ENCODE measurements at places on chromosomes 2 and 18. TPM values are rescaled to one million over a fixed set of nuclear protein-coding genes. Genes with fewer than 3 reads are reported as not detected.

GRCh38 chr18:35164133-35164532 lies 76.7 kb upstream of the ZNF397 start:
- DNase-seq, result no peak

DNA sequence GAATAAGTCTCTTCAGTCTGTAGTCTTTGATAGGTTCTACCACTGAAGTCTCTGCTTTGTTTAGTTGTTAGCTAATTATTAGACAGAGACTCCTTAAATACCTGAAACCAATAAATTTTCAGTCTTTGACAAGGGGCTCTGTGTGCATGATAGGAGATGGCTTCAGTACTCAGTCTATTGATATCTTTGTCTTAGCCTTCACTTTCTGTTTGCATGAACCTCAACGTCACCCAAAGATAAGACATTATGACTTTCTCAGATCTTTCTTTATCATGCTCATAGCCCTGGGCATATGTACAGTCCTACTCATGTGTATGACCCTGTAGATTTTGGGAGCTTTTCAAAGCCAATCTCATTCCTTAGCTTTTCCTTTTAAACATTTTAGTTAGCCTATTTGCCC lies 183.5 kb upstream of the GCFC2 start:
- no peak for DNase-seq

- DNase-seq, result peak; percentile 94
Observed at GRCh38 chr2:43995733-43996533, at the start of gene LRPPRC. LRPPRC (minus strand) TSS chr2:43995989; CDS start chr2:43995947, 42 bp downstream.

DNA sequence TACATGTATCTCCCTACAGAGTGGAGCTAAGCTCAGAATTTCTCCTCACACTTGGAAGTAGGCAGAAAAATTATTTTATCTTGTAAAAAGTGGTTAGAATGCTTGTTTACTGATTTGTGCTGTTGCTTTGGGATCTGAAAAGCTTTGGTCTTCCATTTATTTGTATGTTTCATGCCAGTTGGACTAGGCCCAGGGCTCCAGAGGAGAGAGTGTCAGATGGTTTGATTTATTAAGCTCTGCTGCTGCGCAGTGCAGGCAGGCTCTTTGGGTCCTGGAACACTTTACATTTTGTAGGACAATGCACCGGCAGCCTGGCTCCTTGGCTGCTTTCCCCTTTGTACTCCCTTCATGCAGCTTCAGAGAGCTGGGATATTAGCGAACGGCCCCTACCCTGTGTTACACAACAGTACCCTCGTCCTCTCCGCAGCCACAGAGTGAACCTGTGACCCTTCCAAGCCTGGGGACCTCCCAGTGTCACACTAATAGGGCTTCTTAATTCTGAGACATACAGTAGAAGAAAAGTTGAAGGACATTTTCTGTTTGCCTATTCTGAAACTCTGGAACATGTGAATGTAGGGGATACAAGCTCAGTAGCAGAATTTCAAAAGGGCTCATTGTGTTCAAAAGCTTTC lies 56.7 kb upstream of the EML6 start:
- DNase-seq, result peak; percentile 16

GRCh38 chr2:21034156-21034971 lies 9.5 kb downstream of the APOB start:
- no peak for DNase-seq

MEP1B gene
- not detected for total RNA-seq

TGFBRAP1 gene
- total RNA-seq, result 15.7 TPM

GRCh38 chr18:57073501-57074187 lies 73.2 kb upstream of the BOD1L2 start:
- DNase-seq, result no peak

ARHGAP15 gene
- total RNA-seq, result not detected

MC4R gene
- not detected for total RNA-seq

DNA sequence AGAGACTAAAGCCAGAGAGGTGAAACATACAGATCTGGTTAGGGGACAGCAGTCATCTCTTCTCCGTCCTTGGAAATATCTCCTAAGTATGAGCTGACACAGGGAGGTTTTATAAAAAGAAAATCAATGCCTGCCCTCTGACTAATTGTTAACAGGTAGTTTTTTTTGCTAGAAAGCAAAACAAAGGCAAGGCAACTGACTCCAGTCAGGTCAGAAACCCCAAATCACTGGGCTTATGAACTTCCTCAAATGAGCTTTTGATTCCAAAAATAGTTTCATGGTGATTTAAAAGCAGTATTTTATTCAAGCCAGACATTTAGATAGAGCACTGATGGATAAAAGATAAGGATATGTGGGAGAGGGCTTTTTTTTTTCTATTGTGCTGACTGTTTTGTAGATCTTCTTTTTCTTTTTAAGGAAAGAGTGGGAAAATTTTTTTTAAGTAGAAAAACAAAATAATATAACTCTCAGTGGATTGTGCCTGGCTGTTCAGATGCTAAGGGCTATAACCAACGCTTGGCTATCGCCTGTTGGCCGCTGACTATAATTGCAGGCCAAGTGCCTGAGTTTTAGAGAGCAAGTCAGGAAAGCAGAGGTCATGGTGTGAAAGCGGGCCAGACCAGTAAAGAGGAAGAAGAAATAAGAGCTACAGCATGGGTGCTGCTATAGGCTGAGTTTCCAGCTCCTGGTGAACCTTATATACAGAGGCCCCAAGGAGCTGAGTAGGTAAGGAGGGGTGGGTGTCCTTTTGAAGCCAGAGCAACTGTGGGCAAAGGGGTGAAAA lies 44.9 kb downstream of the MRPL35 start:
- no peak for DNase-seq

PROKR1 gene
- not detected for total RNA-seq

GRCh38 chr18:23424616-23425015 lies 28.5 kb upstream of the RIOK3 start:
- DNase-seq, result no peak

DNA sequence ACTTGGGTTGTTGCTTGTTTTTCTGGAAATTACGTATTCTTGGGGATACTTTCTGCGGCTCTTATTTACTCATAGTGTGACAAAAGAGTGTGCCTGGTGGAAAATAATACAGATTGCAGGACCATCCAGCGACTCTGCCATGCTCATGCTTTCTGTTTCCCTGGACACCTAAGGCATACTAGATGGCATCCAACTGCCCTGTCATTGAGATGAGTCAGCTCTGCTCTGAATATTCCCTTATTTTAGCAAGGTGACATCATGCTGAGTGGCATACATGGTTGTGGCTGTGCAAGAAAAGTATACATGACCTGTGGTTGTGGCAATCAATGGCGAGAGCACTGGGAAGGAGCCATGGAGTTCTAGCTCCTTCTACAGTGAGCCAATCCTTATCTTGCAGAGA lies 471.0 kb downstream of the TMEM182 start:
- DNase-seq, result no peak

ADCYAP1 gene
- 2.8 TPM for total RNA-seq

DLX1 gene
- 5.7 TPM for total RNA-seq

- no peak for DNase-seq
Observed at GRCh38 chr2:189305291-189305943, 125.9 kb upstream of the COL5A2 start.

DCC gene
- total RNA-seq, result not detected

DNA sequence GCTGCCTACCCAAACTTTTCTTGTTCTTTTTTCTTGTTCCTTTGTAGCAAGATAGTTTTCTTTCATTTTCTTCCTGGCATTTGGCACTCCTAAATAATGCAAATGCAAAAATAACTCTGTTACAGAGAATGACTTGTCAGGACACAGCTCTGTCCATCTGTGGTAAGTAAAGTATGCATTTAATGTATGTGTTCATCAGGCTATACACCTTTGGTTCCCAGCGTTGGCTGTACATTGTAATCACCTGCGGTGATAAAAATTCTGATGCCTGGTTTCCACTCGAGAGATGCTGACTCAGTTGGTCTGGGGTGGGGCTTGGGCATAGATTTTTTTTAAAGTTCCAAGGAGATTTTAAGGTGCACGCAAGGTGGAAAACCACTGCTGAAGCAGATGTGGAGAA lies at the start of gene SERPINB13:
Gene SERPINB13 (plus strand): TSS at position 378 of the 400 bp plus-strand sequence. CDS start 1,325 bp downstream, outside the sequence.
- no peak for DNase-seq

GPBAR1 gene
- not detected for total RNA-seq

GRCh38 chr2:149029307-149029965 lies 9.1 kb upstream of the LYPD6B start:
- no peak for DNase-seq

LMAN2L gene
- total RNA-seq, result 32.0 TPM

GRCh38 chr2:196239622-196240587 lies 68.5 kb upstream of the STK17B start:
- peak; percentile 47 for DNase-seq

DNA sequence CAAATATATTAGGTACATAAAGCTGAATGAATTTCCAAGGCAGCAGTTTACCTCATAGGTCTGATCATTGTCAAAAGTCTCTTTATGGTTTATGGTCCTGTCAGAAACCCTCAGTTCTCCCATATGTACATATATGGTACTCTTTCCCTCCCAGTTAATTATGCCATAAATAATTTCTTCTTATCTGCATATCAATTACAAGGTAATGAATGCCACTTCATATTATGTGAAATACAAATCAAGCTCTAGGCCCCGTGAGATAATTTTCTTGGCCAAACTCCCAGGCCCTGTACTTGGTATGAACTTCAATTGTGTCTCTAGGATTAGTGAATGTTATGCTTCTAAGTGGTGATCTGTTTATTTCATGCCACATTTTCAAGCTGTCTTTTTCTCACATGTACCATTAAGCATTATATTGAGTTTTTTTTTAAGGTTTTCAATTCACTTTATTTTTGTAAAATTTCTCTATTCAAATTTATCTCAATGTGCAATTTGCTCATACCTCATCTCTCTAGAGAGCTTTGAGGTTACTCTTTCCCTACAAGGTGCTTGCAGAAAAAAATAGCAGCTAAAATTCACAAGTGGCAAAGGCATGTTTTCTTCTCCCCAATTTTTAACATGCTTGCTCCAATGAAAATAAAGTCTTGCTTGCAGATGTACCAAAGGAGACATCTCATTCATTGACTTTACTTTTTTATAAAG lies 430.6 kb upstream of the VRK2 start:
- DNase-seq, result no peak

DNA sequence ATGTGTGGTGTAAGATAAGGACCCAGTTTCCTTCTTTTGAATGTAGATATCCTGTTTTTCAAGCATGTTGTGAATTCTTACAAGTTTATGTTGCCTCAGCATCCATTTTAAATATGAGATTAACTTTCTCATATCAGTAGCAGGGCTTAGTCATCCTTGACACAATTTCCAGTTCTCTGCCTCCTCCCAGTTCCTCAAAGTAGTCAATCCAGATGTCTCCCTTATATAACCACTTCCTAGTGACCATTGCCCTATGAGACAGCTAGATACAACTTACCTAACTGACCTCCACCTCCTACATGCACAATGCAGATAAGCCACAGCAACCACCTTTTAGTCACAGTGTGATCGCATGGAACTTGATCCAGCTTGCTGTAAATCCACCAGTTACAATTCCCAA lies 269.2 kb upstream of the ZNF521 start:
- DNase-seq, result no peak

DNA sequence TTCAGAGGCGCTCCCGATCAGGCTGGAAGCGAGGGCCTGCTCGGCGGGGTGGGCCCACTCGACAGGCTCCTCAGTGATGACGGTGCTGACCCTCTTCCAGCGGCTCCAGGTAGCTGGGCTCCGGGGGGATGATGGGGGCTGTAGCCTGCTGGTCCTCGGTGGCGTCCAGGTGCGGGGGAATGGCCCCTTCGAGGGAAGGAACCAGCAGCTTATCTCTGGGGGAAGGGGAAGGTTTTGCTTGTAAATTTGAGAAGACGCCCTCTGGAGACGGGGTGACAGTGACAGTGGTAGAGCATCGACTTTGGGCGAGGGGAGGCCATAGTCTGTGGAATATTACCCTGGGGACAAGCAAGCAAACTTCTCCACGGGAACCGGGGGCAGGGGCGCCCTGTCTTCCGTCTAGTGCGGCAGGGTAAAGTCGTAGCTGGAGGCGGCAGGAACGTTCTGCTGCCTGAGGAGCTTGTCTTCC lies 891.9 kb upstream of the LRRTM1 start:
- no peak for DNase-seq

DNA sequence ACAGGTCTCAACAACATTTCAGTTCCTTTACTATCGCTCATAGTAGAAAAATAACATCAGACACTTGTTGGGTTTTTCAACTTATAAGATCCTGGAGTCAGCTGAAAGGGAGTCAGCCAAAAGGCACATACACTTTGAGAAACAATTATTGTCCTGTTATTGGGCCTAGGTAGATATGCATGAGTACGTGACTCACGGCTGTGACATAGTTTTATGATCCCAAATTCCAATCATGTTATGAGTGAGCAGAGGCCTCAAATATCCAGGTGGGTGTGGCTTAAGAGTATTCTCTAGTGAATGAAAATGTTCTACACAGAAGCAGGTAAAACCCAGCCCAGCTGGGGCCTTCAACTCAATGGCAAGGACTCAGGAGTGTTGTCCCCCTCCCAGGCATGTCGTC lies 27.2 kb downstream of the SERPINB8 start:
- no peak for DNase-seq

SLC5A7 gene
- not detected for total RNA-seq

GRCh38 chr2:200199576-200200263 lies 106.8 kb upstream of the SPATS2L start:
- DNase-seq, result peak; percentile 21

DNA sequence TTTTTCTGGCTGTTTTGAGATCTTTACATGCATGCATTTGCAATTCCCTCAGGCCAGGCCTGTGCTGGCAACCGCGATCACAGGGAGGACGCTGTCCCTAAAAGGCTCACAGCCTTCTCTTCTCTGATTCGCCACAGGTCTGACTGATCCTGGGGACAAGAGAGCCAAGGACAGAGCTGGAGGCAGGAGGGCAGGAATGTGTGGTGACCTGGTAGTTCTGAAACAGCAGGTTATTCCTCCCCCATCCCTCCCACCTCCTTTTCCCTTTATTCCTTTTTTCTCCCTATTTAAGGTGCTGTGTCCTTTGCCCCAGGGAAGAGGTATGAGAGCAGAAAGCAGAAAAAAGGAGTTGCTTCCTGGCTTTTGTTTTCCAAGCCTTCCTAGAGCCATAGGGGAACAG lies 21.9 kb downstream of the TMEM177 start:
- DNase-seq, result no peak

GRCh38 chr2:3434654-3435053 lies 55.2 kb downstream of the TRAPPC12 start:
- DNase-seq, result no peak

SERPINB4 gene
- not detected for total RNA-seq

DNA sequence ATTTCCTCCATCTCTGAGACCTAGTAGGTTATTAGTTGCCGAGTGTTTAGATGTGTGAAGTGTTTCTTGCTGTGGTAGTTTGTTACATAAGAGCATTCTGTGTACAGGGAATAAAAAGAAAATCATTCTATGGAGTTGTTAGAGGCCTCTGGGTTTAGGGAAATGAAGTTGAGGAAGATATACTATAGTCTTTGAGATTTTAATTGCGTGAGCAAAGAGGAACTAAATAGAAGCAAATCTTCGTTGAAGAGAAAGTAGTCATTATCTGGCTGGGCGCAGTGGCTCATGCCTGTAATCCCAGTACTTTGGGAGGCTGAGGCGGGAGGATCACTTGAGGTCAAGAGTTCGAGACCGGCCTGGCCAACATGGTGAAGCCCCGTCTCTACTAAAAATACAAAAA lies 19.0 kb downstream of the USP39 start:
- no peak for DNase-seq

GRCh38 chr2:80454628-80455027 lies 150.1 kb upstream of the LRRTM1 start:
- no peak for DNase-seq

PLGLB2 gene
- total RNA-seq, result 7.0 TPM

- no peak for DNase-seq
Observed at GRCh38 chr2:132478461-132479105, 62.0 kb downstream of the GPR39 start.

- DNase-seq, result peak; percentile 84
Observed at GRCh38 chr2:96315400-96316071, 9.6 kb upstream of the ITPRIPL1 start.

CCDC74B gene
- total RNA-seq, result 3.9 TPM
